ENCODE measurements at places on chromosomes 12 and 14.

GRCh38 chr14:22641846-22642245 lies 2.3 kb downstream of the OR6J1 start:
- no peak for DNase-seq

DNA sequence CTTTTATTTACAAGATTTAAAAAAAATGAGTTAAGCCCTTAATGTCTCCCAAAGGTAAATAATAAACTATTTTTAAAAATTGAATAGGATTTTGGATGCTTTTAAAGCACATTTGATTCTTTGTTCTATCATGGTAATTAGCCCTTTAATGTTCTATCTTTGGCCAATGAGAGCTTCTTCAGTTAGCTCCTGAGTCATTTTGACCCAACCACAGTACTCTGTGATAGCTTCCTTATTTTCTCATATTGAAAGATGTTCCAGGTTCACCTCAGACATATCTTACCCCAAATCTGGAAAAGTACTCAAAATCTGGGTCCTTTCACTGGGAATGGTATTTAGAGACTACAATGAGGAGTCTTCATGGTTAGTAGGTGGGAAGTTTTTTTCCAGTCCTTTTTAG lies 98.0 kb downstream of the MYRFL start:
- no peak for DNase-seq

DNA sequence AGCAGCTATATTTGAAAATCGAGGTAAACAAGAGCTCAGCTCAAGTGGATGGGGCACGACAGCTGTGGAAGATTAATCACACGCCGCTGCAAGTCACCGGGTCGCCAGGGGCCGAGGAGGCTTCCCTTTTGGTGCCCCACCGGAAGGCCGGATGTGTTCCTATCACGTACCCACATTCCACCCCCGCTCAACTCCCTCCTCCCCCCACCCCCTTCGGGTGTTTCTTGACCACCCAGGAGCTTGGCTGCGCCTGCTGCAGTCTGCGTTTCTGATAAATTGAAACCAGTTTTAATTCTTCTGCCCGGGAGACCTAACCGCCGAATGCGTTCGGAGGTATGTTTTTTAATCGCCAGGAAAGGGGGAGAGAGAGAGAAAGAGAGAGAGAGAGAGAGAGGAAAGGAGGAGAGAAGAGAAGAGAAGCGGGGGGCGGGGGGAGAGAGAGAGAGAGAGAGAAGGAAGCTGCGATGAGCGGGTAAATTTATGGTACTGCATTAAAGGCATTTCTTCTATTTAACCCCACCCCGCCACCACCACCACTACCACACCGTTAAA lies 1.8 kb downstream of the SLC8A3 start:
- DNase-seq = no peak

- no peak for DNase-seq
Measured at GRCh38 chr12:132205271-132206045, 61.2 kb downstream of the NOC4L start.

- no peak for DNase-seq
Measured at GRCh38 chr14:77302926-77303325, 17.8 kb downstream of the POMT2 start.

DNA sequence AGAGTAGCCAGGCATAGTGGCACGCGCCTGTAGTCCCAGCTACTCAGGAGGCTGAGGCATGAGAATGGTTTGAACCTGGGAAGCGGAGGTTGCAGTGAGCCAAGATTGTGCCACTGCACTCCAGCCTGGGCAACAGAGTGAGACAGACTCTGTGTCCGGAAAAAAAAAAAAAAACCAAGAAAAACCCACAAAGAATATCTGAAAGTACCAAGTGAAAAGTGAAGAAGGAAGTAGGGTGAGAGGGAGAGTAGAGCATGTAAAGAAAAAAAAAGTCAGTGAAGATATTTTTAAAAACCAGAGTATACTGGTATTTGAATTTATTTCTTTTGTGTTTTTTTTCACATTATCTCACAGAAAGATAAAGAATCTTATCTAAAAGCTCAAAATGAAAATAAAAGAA lies 43.3 kb upstream of the ISM2 start:
- no peak for DNase-seq

- no peak for DNase-seq
Measured at GRCh38 chr14:61695695-61696527, 598 bp downstream of the HIF1A start.

GRCh38 chr14:73816393-73816816 lies 35.2 kb upstream of the PTGR2 start:
- no peak for DNase-seq

DNA sequence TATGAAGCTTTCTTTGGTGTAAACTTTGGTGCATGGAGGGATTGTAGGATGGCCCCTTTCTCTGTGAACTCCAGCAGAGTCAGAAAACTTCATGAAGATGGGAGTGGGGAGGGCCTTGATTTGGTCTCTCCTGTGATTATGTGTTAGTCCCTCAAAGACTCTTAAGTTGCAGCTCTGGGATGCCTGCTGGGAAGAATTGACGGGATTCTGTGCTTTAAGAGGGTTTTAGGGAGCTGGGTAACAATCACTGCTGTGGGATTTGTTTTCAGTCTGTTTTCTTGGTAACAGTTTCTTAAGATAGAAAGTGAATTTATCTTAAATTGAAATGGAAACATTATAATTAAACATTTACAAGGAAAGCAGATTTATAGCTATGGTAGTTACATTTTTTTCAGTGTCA lies 378.1 kb downstream of the AACS start:
- no peak for DNase-seq

DNA sequence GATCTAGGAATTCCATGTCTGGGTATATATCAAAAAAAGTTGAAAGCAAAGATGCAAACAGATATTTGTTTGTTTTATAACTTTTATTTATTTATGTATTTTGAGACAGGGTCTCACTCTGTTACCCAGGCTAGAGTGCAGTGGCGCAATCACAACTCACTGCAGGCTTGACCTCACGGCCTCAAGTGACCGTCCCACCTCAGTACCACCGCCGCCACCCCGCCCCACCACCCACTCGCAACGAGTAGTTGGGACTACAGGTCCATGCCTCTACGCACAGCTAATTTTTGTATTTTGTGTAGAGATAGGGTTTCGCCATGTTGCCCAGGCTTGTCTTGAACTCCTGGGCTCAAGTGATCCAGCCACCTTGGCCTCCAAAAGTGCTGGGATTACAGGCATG lies 66.5 kb upstream of the KTN1 start:
- DNase-seq = no peak

DNA sequence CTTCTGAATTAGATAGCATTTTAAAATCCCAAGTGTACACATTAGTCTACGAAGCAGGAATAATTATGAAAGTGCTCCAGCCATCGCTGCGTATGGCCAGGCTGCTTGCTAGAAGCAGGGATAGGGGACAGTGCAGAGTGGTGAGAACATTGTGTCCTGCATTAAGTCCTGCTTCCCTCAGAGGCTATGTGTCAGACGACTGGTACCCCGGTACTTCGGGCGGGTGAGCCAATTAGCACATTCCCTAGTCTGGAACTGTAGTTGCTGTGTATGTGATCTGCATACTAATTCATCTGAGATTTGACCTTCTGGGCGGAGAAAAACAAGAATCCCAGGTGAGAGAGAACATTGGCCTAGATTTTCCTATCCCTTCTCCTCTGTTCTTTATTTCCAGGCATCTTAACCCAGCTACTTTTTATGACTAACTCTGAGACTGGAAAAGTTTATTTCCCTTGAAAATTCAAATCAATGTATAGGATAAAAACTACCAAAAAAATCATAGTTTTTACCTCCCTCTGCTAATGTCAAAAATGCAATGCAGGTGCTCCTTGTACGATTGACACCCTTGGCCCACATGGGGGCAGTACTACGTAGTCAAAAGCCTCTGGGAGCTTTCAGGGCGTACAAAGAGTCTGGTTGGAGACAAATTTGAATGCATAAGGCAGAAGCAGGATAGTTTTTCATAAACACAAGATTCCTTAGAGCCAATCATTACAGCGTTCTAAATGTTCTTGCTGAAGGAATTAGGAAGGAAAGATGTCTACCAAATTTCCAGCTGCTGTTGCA lies 764.3 kb downstream of the NOVA1 start:
- DNase-seq = no peak

GRCh38 chr14:68784226-68784910 lies 8.5 kb downstream of the ZFP36L1 start:
- no peak for DNase-seq

DNA sequence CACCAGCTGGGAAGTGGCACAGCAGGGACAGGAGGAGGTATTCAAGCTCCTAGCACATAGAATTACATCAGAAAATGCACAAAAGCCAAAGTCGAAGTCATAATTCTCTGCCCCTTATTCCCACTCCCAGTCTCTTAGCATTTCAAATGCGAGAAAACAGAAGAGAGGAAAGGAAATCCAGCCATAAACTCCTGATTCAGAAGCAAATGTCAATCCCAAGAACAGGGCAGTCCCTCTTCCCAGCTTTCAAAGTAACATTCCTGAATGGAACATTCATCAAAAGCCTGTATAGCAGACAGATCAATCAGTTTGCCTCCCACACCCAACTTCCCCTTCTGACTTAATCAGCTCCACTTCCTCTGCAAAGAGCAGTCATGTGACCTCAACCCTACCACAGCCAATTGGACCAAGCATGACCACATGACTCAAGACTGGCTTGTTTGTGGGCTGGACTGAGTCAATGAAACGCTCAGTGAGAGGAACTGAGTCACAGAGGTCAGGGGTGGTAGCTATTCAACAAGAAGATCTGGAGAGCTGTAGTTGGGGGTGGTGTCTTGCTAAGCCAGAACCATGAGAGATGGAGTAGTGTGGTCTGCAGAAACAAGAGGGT lies 41.4 kb upstream of the TUNAR start:
- no peak for DNase-seq

GRCh38 chr12:40152783-40153383 lies 47.0 kb upstream of the SLC2A13 start:
- DNase-seq = no peak

DNA sequence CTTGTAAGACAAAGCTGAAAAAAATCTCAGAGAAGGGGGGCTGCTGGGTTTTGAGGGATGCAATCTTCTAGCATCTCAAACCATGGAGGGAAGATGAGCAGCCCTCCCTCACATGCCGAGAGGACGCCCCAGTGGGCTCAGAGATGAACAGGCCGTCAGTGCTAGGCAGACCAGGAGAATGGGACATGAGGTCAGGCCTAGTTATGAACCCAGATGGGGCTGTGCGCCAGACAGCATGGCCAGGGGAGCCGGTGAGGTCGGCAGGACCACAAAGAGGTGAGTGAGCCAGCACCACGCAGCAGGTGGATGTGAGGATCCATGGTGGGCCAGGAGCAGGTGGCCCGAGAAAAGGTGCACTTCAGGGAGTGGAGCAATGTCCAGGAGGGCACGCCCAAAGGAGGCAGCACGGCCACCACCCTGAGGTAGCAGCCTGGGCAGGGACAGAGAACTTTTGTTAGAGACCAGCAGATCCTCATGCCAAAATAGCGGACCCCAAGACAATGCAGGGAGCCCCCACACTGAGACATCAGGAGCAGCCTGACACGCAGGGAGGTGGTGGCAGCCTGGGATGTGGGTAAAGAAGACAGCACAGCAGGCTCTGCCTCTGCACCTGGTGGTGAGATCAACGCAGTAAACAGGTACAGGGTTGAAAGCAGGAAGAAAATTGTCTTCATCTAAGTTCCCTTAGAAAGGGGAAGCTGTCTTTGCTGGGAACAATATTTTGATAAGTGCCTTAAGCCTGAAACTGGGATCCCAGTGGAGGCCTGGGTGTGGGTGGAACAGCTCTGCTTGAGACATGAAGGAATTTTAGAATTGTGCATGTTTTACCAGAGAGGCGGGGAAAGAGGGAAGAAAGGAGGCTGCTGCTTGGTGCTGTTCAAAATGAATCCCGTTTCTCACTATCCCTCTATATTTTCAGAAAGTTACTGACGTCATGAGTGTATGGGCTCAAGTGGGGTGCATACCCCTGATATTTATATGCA lies 17.8 kb upstream of the MCRS1 start:
- DNase-seq = no peak

DNA sequence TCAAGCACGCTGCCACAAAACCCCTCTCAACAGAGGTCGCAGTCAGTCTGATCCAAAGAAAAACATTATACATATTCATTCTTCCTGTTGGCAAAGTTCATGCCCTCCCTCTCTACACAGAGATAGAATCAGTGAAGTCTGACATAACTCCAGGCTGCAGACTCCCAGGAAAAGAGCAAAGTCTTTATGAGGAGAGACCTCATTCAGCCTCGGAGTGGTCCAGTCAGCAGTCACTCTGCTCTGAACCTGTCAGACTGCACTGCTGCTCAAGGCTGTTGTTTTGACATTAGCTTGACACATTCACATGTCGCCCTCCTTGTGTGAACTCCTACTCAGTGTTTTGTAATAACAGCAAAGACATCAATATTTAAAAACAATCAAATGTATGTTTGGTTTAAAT lies 241.2 kb upstream of the G2E3 start:
- DNase-seq = no peak

GRCh38 chr12:12357719-12358461 lies 1.0 kb downstream of the BORCS5 start:
- DNase-seq = no peak

- no peak for DNase-seq
Measured at GRCh38 chr14:86796221-86797074, 1196.5 kb downstream of the GALC start.

GRCh38 chr14:24928386-24928900 lies 121.5 kb downstream of the STXBP6 start:
- DNase-seq = no peak

DNA sequence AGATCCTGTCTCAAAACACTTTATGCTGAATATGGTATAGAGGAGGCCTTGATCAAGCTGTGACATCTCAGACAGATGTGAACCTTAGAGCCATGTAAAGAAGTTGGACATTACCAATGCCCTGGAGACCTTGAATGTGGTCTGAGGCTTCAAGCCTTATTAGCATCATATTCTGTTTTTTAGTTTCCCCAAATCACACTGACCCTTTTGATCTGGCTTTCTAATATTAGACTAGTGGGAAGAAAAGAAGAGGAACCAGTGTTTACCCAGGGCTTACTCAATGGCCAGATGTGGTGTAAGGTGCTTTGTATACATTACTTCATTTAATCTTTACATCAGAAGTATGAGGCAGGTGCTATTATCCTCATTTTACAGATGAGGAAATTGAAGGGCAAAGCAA lies 10.6 kb upstream of the TBPL2 start:
- no peak for DNase-seq

GRCh38 chr14:37147310-37147880 lies 25.0 kb downstream of the SLC25A21 start:
- no peak for DNase-seq

GRCh38 chr12:118850244-118850825 lies 131.0 kb upstream of the SRRM4 start:
- no peak for DNase-seq

- DNase-seq = no peak
Measured at GRCh38 chr14:44609201-44609600, 102.1 kb upstream of the FSCB start.

GRCh38 chr12:121789800-121790728 lies 3.4 kb downstream of the RHOF start:
- DNase-seq = no peak

DNA sequence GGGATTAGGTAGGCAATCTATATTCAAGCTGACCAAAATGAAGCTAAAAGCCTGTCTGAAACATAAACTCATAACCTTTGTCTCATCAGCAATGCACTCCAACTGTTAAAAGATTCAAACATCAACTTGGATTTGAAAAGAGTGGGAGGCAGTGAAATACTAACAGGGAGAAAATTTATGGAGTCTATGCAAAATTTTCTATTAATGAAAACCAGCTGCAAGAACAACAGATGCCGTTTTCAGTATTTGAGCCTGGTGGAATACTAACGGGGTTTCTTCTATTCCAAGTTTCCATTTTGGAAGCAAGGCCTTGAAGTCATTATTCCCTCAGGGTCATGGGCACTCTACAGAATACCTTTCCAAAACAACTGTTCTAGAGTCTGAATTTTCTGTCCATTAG lies 88.3 kb downstream of the LRP6 start:
- no peak for DNase-seq

Measured in amniotic stem cell (primary cell).